ENCODE measurements at places on chromosomes 5 and 9.

DNA sequence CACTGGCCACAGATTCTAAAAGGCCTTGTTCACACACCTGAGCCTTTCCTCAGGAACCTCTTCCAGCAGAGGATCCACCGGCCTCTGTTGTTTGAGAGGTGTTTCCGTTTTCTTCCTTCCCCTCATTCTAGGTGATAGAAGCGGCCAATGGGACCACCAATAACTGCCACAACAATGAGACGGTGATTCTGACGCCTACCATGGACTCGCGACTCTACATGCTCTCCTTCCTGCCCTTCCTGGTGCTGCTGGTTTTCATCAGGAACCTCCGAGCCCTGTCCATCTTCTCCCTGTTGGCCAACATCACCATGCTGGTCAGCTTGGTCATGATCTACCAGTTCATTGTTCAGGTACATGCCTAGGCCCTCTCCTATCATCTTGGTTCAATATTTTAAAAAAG lies 20.2 kb downstream of the SLC36A1 start:
- DNase-seq = no peak

DNA sequence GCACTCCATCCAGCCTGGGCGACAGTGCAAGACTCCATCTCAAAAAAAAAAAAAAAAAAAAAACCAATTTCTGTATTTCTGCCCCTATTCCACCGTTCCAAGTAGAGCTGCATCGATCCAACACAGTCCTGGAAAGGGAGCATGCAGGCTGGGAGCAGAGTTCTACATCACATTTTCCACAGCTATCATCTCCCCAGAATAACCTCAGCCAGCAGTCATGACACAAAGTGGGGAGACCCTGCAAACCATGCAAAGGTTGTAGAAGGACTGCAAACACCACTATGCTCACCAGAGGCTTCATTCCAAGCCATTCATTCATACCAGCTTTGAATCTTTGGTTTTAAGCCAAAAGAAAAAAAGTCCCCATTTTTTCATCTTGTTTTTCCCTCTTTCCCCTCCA lies 20.8 kb upstream of the ZNF354A start:
- no peak for DNase-seq

DNA sequence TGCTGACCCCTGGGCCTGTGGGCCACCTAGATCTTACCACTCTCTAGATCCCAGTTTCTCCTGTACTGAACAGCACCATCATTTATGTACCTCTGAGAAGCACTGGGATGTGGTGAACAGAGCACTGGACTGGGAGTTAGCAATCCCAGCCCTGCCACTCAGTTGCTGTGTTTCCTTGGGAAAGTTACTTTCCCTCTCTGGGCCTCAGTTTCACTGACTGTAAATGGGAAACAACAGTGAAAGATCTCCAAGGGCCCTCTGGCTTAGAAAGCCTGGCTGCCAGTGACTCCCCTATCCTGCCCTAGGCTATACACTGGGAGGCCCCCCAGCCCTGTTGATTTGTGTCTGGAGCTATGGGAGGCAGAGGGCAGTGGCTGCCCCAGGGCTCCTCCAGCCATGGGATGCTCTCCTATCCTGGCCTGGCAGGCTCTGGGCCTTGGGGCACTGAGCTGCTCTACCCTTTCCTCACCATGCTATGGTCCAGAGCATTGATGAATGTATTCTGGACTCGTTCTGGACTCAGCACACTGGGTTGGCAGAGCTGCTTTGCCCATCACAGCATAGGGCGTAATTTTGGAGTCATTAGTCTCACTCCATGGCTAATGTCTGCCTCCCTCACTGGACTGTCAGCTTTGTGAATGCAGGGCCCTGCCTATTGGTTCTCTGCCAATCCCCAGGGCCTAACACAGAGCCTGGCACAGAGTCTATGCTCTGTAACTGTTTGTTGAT lies 99.3 kb downstream of the RGS3 start:
- no peak for DNase-seq

DNA sequence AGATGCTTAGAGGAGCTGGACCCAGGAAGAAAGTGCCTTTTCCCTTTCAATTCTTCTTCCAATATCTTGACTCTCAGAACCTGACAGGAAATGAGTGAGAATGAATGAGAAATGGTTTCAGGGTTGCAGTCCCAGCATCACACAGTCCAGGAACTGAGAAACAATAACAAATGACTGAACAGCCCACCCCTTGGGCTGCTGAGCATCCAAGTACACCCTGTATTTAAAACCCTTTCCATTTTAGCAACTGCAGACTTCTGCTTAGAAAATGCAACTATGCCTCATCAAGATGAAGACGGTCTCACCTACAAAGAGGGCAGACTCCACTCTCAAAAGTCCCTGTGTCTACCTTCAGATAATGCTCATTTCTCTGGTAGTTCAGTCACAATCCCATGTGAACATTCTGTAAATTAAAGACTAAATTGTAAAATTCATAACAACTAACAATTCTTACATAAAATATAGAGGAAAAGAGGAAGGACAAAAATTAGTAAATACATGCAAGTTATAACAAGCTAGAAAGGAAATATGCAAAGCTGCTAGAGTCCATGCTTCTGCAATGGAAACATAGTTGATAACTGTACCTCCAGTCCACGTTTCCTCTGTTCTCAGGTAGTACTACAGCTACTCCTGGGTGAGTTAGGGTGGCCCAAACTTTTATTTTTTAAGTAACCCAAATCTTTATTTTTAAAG lies 316.5 kb downstream of the ICE1 start:
- DNase-seq = no peak

GRCh38 chr9:131096269-131097125 lies at the start of gene AIF1L:
AIF1L (plus strand) TSS chr9:131096531; CDS start chr9:131096630, 99 bp downstream.
- no peak for DNase-seq

DNA sequence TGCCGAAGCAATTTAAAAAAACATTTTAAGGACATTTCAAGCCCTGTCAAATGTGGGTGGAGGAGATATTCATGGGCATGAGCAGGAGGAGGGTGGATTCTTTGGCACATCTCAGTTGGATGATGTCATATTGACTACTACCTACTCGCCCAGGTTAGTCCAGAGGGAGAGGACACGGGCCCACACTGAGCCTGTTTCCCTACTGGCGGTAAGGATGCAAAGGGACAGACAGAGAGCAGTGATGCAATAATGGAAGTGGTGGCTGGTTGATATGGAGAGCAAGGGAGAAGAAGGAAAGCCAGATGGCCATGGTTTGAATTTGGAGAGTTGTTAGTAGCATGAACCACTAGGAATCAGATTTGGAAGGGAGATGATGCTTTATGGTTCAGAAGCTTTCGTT lies 34.1 kb upstream of the PDE8B start:
- no peak for DNase-seq

DNA sequence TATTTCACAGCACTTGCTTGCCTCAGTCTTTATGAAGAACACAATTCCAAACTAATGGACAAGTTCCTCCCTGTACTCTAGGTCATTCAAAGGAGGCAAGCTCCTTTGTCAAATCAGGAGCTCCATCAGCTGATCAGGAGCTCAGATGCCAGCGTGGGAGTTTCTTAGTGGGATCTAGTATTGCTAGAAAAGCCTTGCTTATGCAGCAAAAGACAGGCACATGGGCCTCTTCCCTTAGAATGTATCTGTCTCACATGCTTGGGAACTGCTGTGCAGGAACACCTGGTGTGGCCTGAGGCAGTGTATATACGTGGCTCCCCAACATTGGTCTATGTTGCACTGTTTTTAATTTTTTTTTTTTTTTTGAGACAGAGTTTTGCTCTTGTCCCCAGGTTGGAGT lies 21.4 kb upstream of the HAVCR1 start:
- DNase-seq = no peak

DNA sequence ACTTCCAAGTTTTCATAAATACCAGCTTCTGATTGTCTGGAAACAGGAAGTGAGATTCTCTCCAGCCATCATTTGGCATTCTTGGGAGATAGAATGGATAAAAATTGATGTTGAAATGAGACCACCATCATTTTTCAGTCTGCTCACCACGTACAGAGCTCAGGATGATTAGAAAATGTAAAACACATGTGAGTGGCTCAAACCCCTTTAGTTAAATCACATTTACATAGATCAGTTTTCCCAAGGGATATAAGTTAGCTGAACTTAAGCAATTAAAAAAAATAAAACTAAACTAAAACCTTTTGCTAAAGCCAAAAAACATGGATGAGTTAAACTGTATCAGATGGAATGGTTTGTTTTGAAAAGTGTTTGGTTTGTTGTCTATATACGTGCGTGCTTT lies 37.1 kb upstream of the GDNF start:
- no peak for DNase-seq

DNA sequence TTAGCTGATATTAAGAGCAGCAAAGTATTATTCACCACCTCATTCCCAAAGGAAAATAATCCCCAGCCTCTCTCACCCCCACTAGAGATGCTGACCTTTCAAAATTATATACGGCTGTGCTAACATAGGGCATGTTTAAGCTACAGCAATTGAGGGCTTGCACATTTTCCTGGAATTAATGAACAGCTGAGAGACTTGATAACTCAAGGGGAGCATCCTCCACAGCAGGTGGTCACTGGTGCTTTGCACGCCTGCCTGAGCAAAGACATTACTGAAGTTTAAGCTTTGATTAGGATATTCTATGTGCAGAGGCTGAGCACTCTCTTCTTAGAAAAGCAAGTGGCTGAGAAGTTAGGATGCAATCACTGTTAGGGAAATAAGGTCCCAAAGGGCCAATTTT lies 230.9 kb downstream of the FAM114A2 start:
- no peak for DNase-seq

GRCh38 chr9:95213117-95213516 lies 104.4 kb downstream of the FANCC start:
- DNase-seq = no peak

- DNase-seq = no peak
These were observed 55.0 kb upstream of the IER5L start for GRCh38 chr9:129232839-129233591.

DNA sequence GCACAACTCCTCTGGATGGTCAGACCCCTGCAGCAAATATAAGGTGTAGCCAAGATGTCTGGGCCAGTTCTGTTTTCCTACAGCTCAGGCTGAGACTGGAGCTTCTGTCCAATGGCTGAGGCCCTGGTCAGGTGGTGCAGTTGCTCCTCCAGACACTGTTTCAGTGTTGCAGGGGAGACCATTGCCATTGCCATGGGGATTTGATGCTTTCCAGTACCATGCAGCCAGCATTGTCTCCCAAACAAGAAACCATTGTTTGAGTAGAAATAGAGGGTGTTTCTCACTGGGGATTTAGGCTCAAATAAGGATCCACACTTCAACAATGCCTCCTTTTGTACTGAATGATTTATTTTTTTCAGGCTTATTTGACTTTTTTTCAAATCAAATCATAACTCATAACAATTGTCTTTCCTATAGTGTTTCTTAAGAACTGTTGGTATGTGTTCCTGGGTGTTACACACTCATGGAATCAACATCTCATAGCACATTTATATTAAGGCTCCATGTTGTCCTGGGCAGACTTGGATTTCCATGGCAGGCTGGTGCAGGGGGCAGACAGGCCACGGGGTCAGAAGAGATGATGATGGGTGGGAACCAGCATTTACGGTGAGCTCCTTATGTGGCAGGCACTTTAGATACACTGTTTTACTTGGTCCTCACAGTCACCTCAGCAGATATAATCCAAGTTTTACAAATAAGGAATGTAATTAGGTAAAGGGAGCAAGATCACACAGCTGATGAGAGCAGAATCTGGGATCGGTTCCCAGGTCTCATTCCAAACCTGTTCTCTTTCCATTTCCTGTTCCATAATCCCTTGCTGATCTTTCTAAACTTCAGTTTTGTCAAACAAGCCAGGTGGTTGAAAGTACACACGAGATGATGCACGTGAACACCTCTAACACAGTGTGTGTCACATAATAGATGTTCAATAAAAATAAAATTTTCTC lies 95.9 kb upstream of the GNAQ start:
- no peak for DNase-seq

GRCh38 chr5:36666274-36666673 lies 59.9 kb downstream of the SLC1A3 start:
- no peak for DNase-seq

GRCh38 chr9:112777914-112778313 lies 27.4 kb downstream of the SNX30 start:
- no peak for DNase-seq

DNA sequence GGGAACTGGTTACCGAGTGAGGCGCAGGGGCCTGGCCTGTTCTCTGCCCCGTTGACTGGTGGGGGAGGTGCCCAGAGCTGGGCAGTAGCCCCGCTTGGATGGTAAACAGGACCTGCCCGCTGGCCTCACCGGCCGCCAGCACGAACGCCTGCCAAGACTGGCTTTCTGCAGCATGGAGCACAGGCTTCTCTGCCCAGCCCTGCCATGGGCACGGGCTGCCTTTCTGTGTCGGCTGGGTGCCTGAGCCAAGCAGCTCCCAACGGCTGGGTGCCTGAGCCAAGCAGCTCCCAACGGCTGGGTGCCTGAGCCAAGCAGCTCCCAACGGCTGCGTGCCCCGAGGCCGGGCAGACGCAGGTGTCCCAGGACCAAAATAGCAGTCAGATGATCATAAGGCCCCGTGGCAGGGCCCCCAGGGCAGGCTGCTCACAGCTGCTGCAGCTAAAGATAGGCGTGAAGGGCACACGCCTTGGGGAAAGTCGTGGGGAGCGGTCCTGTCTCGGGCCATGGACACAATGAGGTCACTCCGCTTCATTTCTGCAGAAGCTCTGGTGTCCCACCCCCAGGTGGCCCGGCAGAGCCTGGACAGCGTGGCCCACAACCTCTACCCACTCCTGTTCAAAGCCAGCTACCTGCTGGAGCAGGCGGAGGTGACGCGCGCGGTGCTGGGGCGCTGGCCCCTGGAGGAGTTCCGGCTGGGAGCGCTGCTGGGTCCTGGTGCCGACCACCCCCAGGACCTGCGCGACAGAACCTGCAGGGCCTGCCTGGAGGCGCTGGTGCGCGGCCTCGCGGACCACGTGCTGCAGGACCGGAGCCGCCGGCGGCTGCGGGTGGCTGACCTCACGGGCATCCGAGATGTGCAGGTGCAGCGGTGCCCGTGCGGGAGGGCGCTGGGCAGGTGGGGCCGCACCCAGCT lies at the start of gene LRRC14B:
LRRC14B (plus strand) TSS at position 460 of the 913 bp plus-strand sequence; CDS start at position 504, 44 bp downstream.
- no peak for DNase-seq

DNA sequence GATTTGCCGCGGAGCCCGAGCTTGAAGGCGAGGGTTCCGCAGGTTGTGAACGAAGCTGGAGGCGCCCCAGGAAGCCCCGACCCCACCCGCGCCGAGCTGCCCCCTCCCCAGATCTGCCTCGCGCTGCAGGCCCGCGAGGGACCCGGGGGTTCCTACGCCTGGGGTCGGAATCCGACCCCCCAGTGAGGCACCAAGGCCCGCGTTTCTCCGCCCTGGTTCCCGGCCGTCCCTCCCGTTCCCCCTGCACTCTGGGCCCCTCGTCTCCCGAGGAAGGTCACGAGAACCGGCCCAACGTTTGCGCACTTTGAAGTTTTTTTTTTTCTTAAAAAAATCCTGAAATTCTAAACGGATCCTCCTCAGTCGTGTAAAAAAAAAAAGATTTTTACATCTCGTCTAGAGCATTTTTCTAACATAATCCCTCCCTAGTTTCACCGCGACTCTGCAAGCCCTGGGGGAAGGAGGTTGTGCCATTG lies 880 bp upstream of the GFPT2 start:
- DNase-seq = no peak

DNA sequence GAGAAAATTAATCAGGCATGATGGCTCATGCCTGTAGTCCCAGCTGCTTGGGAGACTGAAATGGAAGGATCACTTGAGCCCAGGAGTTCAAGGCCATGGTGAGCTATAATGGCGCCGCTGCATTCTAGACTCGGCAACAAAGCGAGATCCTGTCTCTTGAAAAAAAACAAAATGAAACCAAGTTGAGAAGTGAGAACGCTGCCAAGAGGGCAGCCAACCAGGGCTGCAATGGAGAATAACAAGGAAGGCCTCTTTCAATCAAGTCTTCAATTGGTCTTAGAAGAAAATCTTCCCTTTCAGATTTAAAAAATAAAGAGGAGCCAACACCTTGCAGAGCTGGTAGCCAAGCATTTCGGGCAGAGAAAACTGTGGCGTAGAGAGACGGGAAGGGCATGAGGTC lies 14.7 kb downstream of the KIAA1958 start:
- no peak for DNase-seq
